Posterior vena cava (tissue), 2 donors: ENCODE measurements at places on chromosomes 6 and 20. TPM values are rescaled to one million over a fixed set of nuclear protein-coding genes. Genes with fewer than 3 reads are reported as not detected.

DNA sequence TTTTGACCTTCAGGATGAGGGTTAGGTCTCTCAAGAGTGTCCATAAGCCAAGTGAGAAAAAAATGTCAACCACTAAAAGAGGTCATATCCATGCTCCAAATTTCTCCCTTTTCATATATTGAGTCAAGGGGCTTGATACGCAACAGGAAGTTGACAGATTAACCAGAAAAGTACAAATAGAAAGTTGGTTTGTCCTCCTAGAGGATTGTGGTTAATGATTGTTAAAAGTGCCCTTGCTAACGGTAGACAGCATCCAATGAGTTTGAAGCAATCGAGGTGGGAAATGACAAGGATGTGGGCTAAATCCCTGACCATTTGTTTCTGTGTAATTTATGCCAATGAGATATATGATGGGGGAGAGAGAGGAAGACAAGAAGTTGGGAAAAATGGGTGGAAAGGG, 18.1 kb upstream of the HBS1L start:
- DNase-seq, result no peak

Gene CALHM6
- total RNA-seq, result 5.4 TPM

Gene AGER
- 4.6 TPM for total RNA-seq

Gene GHRH
- total RNA-seq, result not detected
